ENCODE measurements at places on chromosomes 4 and X.

- DNase-seq, result no peak
Observed at GRCh38 chr4:1255699-1256098, 6.8 kb upstream of the CTBP1 start.

DNA sequence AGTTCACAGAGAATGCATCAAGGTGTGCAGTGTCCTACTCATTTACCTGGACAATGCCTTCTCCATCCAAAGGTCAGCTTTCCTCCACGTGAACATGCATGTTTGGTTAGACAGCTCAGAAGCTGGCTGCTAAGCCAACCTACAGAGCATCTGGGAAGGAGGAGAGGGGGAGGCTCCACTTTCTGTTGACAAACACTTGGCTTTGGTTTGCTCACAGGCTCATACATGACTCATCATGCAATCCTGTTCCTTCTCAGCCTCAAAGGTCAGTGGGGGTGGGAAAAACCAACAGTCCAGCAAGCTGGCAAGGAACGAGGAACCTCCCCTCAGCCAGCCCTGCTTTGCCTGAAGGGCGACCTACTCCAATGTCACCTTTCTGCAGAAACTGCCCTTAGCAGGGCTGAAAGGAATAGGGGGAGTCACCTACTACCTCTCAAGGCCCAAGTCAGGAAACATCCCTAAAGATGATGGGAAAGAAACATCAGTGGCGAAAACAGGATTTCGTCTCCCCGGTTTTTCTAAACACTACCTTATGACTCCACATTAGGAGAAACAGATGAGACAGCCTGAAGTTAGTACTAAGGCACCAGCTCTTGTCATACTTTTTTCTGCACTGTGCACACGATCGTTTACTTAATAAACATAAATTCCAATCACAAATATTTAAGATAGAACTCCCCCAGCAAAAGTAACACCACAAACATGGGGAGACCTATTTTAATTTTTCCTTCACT lies 37.9 kb downstream of the RELL1 start:
- no peak for DNase-seq

- DNase-seq, result no peak
Observed at GRCh38 chr4:185559915-185560281, 24.6 kb upstream of the PDLIM3 start.

DNA sequence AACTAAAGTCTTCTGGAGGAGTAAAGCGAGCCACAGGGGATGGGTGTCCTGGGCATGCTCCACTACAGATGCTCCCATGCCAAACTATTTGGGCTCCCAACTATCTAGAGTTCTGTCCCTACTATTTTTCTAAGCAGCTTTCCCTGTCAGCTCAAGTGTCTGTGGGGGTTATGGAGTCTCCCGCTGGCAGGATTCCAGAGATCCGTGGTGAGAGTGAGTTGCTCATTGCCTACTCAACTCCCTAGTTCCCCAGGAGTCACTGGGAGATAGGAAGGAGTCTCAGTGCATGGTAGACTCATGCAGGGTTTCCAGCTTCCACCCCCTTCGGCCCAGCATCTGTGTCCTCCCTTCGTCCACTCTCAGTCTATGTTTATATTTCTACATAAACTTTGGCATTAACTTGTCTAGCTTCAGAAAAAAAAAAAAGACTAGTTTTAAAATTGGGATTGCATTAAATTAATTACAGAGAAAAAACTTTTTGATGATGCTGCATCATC lies 55.1 kb upstream of the INPP4B start:
- DNase-seq, result no peak

DNA sequence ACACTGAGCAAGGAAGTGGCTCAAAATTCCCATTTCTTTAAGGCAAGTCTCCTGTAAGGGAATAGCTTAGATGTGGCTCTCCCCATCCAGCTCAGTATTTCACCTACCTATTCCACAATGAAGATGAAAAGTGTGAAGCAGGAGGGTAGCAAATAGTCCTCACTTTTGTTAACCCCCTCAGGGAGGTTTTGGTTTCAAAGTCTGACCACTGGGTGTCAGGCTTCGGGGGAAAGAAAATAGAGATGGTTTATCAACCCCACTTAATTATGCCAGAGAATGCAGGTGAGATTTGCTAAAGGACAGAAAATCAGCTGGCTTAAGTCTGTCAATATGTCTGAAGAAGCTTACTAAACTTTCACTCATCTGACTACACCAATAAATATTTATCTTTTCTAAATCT lies 69.5 kb downstream of the DHX15 start:
- no peak for DNase-seq

- DNase-seq, result no peak
Observed at GRCh38 chr4:155722336-155722735, 36.5 kb upstream of the GUCY1B1 start.

- DNase-seq, result no peak
Observed at GRCh38 chr4:36091997-36092396, 152.3 kb downstream of the ARAP2 start.

- no peak for DNase-seq
Observed at GRCh38 chrX:77961063-77961462, 8.4 kb downstream of the PGAM4 start.

DNA sequence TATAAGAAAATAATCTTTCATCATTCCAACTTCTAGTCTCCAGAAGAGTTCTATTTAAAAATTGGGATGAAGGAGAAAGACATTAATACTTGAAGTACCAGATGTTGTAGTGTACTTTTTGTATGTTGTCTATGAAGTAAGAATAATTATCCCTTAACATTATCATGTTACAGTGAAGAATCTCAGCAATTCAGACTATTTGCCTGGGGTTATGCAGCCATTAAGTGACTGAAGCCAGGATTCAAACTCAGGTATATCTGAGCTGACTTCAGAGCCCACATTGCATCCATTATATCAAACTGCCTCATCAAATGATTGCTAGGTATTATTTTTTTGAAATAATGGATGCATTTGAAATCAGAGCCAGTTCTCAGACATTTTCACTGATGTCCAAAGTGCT lies 76.1 kb upstream of the FHDC1 start:
- no peak for DNase-seq

DNA sequence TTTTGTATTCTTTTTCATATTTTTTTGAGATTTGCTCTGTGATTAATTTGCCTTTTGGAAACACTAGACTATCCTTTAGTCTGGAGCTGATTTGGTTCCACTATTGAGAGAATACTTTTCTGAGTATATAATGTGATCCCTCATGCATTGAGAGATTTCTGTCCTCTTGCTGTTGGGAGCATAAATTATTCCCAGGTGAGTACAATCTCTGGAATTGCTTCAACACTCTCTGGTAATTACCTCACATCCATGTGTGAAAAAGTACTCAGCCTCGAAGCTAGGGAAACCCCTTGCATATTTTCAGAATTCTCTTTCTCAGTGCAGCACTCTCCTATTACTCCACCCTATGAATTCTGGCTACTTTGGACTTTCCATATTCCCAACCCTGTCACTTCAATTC lies 550.0 kb downstream of the RAPGEF2 start:
- DNase-seq, result no peak

DNA sequence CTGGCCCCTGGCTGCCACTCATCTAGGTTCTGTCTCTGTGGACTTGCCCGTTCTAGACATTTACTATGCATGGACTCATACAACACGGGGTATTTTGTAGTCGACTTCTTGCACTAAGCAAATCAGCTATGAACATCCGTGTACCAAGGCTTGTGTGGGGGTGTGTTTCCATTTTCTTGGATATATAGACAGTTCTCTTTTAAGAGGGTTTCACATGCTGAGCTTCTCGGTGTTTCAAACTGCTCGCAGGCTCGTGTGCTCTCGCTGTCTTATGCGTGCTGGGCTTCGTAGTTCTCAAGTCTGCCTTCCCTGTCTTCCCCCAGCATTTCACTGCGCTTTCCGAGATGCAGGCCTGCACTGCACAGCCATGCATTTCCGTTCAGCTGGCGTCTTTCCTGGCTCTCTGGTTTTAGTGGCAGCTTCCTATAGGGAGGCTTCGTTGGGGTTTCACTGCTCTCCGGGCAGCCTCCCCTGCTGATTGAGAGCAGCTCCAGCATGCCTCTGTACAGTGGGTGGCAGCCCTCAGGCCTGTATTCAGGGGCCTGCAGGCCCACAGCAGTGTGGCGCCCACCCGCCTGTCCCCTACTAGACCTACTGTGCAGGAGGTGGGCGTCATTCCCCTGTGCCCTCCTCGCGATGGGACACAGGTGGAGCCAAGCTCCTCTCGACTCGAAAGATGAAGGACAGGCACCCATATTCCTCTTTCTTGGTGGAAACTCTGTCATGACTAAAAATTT lies 27.6 kb downstream of the ZBTB49 start:
- DNase-seq, result no peak

- no peak for DNase-seq
Observed at GRCh38 chr4:1376391-1376840, 29.4 kb downstream of the UVSSA start.

Measured in activated T-helper 1 cell treated with anti-CD3 and anti-CD28 coated beads, Interleukin-2, amount 50 U/mL, for 16 hours (primary cell).